ENCODE measurements at places on chromosomes 6 and 20.

DNA sequence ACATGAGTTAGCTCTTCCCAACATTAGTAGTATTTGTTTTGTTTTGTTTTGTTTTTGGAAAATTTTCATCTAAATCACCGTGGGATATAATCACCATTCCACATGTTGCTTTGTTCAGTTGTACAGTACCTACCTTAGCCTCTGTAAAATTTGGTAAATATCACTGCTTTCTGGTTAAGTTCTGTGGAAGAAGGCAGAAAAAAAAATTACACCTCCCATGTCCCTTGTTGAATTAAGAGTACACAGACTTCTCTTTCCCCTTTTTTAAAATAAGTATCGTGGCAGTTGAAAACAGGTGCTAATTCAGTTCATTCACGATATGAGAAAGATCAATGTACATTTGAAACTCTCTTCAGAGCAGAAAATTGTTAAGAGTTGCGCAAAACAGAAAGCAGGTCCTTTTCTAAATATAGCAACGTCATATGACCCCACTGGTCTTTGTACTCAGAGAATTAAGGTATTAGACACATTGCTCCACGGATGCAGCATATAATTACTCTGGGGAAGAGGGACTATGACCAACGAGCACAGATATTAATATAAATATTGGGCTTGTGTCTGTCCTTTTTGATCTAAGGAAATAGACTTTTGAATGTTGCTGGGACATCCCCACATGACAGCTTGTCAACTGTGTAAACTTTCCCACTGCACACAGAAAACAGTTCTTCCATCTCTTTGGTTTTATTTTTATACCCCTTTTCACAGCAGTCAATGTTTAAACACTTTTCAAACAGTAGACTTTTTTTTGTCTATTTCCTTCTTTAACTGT lies 58.6 kb upstream of the ZNF217 start:
- DNase-seq, result no peak

GRCh38 chr20:51480507-51481270 lies 61.8 kb downstream of the NFATC2 start:
- DNase-seq, result no peak

GRCh38 chr20:17648791-17649730 lies 33.0 kb downstream of the RRBP1 start:
- DNase-seq, result no peak

- no peak for DNase-seq
These were observed 20.9 kb downstream of the SLC9A8 start for GRCh38 chr20:49833483-49833882.

GRCh38 chr20:23358923-23359593 lies 2.9 kb upstream of the GZF1 start:
- DNase-seq, result no peak

- DNase-seq, result no peak
These were observed 5.6 kb upstream of the CHD6 start for GRCh38 chr20:41623625-41624375.

- DNase-seq, result no peak
These were observed 67.9 kb downstream of the TRMT11 start for GRCh38 chr6:126054258-126054702.

DNA sequence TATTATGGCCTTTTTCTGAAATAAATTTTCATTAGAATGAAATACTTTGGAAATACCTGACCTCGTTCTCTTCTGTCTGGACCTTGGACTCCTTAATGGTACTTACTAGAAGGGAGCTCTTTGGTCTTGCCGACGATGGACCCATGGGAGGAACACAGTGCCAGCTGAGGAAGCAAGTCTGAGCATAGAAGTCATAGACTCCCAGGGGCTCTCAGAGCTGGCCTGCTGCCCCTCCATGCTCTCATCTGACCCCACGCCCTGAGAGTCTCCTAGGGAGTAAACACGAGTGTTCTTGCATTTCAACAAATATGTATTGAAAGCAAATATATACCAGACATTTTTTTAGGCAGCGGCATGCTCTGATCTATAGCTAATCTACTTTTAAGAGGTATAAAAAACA lies 87.8 kb downstream of the PLEKHG1 start:
- DNase-seq, result no peak

DNA sequence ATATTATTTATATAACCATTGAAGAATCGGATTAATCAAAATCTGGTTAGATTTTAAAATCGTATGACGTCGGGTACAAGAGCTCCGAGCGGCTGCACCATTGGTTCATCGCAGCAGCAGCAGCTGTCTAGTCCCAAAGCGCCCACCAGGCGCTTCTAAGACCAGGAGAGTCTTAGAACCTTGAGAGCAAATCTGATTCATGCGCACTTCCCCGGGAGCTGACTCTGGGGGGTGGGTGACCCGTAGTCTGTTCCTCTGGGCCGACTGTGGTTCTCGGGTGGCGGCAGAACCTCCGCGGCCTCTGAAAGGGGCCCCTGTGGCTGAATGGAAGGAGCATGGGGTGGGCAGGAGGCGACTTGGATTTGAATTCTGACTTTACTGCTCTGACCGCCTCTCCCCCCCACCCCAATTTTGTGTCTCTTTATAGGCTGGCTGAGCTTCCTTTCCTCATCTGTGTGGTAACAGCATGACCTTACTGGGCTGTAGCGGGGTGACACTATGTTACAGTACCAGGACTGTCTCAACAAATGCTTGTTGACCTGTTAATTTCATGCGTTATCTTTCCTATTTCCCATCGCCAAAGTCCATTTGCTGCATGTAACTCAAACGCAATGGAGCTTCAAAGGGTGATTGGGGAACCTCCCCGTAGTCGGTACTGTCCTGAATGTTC lies 119.7 kb downstream of the RTN4IP1 start:
- no peak for DNase-seq

DNA sequence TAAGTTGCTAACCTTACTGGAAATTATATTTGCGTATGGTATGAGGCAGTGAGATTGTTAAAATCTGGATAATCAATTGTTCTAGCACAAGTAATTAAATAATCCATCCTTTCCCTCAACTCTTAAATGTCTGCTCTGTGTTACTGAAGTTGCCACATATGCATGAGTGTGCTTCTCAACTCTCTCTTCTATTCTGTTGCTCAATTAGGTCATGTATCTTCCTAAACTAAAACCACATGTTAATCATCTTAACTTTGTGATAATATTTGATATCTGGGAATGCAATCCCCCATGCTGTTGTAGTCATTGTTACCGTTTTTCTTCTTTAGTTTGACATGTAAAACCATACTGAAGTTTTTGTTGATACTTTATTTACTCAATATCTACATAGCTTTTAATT lies 63.5 kb upstream of the STMND1 start:
- DNase-seq, result peak; percentile 60

GRCh38 chr20:3753098-3753497 lies 14.5 kb downstream of the ADISSP start:
- no peak for DNase-seq

DNA sequence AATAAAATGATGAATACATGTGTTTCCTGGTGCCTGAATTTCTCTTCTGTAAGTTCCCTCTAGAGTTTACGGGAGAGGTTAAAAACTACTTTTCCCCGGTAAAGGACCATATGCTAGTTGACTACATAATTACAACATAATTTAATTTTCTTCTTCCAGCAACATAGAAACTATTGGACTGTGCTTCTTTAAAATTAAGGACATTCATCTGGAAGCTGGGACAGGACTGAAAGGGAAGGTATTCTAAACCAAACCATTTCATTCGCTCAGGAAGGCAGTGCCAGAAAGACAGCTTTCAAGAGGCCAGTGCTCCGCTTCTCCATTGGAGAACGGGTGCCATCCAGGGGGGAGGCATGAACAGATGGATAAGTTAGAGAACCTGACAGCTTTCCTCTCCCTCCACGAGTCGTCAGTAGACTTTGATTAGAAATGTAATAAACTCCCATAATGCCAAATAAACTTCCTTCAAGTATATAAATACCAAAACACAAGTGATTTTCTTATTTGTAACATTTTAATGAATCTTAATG lies 458.0 kb upstream of the SOX4 start:
- no peak for DNase-seq

GRCh38 chr6:168147205-168147738 lies 68.3 kb upstream of the FRMD1 start:
- no peak for DNase-seq

DNA sequence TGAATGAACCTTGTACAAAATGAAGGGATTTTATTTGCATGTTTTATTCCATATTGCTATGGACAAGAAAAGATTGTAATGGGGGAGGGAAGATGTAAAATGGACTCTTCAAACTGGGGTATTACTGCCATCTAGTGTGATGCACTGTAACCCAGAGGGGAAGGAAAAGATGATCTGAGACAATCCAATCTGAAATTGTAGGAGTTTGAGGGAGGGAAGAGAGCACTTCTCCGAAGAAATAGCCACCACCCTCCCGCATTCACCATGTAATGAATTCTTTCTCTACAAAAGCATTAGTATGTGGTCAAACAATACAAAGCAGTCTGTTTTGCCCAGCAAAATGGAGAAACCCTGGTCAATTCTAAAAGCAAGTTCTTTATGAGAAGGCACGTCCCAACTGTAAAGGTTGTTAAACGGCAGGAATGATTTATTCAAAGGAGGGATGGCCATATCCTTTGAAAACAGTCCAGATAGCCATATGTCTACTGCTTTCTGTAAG lies 679.5 kb upstream of the NRSN1 start:
- DNase-seq, result no peak

DNA sequence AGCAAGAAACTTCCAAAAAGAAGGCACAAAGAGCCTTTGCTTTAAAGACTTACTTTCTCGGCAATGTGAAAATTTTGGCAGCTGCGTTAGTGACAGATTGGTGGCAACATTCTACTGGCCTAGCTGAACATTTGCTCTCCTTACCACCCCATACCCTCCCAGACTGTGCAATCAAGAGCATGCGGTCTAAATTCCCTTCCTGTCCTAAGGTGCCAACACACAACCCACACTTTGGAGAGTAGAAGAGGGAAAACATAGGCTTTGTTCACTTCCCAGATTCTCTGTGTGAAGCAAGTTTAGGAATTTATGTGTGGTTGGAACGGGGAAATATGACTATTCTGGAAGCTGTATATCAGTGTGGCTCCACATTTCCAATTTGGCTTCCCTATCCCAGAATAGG lies 29.8 kb upstream of the NEDD9 start:
- no peak for DNase-seq

All from NCI-H226 (cell line).